ENCODE measurements at places on chromosomes 11 and 22.

- DNase-seq, result no peak
Observed at GRCh38 chr11:130198964-130199363, 39.4 kb downstream of the ST14 start.

DNA sequence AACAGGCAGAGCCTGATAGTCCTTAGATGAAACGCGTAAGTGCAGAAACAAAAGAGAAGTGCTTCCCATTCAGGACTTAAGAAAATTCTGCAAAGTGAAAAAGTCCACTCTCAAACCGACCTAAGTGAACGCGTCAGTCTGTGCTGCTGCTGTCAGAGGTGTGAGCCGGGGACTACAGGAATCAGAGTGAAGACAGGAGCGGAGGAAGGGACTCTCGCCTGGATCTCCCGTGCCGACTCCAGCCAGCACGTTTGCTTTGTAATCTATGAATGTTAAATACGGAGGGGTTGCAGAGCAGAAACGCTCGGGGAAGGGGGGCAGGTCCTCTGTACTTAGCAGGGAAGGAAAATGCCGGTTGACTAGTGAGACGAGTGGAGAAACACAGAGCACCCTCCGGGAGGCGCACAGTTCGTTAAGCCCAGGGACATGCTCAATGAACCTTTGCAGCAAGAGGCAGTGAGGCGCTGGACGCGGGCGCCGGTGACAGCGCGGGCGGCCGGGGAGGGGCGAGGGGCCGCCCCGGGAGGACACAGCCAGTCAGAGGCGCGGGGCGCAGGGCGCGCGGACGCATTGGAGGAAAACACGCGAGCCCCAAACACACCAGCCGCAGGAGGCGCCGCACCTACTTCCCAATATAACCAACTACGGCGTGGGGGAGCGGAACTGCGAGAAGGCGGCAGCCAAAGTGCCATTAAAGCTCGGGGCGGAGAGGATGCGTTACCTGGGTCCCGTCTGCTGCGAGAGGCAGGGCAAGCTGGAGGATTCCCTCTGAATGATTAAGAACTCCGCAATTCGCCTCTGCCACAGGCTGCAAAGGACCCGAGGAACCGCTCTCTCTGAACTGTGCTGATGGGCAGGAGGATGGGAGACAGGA lies at the start of gene CNTN5:
TSS of gene CNTN5 (plus strand) at position 598 of the 874 bp plus-strand sequence.
- no peak for DNase-seq

- no peak for DNase-seq
Observed at GRCh38 chr11:63862923-63863322, 24.0 kb downstream of the MARK2 start.

DNA sequence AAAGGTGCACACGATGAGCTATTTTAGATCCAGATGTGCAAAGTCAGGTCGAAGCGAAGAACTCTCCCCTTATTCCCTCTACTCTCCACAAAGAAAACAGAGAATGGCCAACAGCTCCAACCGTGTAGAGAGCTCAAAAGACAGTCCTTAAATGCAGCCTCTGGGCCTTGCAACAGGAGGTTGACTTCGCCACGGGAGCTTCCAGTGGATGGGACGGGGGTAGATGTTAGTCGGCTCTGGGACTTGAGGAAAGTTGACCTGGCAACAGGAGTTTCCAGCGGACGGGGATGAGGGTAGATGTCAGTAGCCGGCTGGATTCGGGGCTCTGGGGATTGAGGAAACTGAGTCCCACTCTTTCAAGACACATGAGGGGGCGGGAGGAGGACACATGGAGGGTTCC lies 450.4 kb downstream of the BRD1 start:
- DNase-seq, result no peak

GRCh38 chr11:86517557-86517956 lies 142.9 kb downstream of the CCDC81 start:
- DNase-seq, result no peak

- no peak for DNase-seq
Observed at GRCh38 chr22:36376265-36376664, 11.5 kb downstream of the MYH9 start.

GRCh38 chr22:48152164-48152775 lies 1389.8 kb downstream of the TBC1D22A start:
- DNase-seq, result no peak

GRCh38 chr11:65435981-65436411 lies 13.4 kb downstream of the NEAT1 start:
- DNase-seq, result peak; percentile 79

DNA sequence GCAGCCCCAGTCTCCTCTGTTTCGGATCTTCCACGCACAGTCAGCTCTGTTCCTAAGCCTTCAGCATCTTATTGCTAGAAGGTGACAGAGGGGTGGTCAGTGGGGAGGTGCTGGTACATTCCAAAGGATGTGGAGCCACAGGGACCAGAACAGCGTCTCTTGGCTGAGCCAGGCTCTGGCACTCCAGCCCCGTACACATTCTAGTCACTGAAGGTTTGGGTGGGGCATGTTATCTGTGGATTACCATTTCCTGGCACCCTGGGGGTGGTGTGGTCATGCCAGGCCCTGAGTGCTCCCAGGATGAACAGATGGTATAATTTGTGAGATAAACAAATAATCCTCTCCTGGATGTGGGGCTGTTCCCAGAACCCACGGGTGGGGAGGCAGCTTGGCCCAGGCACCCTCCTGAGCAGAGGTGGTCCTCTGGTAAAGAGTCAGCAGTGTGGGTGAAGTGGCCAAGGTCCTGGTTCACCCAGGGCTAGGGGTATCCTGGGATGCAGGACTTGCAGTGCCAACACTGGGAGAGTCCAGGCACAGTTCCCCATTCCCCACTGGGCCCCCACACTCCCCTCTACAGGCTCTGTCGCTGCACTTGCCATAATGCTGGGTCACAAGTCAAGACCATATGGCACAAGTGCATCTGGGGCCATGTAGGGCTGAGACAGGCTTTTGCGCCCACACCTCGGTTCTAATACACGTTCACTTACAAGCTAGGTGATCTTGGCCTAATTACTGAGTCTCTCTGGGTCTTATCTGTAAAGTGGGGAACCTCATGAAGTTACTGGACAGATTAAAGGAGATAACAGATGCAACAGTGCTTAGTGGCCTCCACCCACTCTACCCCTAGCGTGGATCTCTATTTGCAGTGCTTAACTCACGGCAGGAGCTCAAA lies 33.0 kb downstream of the DKK3 start:
- no peak for DNase-seq

DNA sequence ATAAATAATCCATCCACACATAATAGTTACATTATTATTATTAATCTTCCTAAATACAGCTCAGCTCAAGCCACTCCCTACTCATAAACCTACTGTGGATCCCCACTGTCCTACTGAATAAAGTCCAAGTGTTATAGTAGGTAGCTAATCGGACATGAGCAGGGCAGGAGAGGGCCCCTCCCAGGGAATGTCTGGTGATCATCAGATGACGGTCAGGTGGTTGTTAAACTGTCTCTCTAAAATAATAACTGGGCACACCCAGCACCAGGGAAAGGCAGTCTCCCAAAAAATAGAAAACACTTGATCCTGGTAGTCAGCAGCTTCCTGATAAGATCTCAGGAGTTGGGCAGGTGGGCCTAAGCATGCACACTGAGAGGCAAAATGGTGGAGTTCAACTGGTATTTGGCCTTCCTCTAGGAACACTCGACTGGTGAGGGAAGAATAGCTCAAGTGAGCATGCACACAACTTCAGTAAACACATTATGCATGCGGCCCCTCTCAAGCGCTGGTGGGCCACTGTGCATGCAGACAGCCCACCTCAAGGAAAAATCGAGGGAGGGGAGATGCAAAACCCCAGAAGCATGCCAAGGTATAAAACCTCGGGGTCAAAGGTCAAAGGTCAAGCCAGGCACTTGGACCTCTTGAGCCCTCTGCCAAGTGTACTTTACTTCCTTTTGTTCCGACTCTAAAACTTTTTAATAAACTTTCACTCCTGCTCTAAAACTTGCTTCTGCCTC lies 65.0 kb downstream of the LRRC32 start:
- DNase-seq, result no peak

DNA sequence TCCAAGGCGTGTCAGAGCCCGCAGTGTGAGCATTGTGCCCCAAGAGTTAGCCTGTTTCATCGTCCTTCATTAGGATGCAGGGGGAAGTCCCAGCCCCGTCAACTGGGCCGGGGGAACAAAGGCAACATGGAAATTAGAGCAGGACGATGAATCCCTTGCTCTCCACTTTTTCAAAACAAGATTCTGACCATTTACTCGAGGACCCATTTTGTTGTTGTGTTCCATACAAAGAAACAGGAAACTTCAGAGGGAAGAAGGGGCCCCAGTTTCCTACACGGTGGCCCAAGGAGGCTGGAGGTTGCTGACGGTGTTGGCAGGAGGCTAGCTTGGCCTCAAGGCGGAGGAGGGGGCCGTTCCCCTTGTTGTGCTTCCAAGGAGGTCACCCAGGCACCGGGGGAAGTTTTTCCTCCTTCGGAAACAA lies 44.0 kb upstream of the SLC1A2 start:
- no peak for DNase-seq

DNA sequence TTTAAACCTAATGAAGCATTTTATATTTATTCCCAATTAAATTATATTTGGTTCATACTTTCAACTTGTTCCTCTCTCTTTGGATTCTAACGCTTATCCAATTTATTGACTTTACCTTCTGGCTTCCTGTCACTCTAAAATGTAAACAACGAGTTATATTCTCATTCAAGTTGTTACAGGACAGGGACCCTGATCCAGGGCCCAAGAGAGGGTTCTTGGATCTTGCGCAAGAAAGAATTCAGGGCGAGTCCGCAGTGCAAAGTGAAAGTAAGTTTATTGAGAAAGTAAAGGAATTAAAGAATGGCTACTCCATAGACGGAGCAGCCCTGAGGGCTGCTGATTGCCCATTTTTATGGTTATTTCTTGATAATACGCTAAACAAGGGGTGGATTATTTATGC lies 405.6 kb upstream of the API5 start:
- DNase-seq, result no peak
